Stomach (tissue), 19 donors: ENCODE measurements at places on chromosomes 4 and X. TPM values are rescaled to one million over a fixed set of nuclear protein-coding genes. Genes with fewer than 3 reads are reported as not detected.

- H3K4me3 ChIP-seq: no peak overlapping the region
- H3K27ac ChIP-seq: no peak overlapping the region
- H3K27me3 ChIP-seq: no peaks in the 10 kb centered on the region
- no peaks in the 10 kb centered on the region for H3K36me3 ChIP-seq
Measured at GRCh38 chr4:107712236-107712635, 7.8 kb downstream of the PAPSS1 start.

DNA sequence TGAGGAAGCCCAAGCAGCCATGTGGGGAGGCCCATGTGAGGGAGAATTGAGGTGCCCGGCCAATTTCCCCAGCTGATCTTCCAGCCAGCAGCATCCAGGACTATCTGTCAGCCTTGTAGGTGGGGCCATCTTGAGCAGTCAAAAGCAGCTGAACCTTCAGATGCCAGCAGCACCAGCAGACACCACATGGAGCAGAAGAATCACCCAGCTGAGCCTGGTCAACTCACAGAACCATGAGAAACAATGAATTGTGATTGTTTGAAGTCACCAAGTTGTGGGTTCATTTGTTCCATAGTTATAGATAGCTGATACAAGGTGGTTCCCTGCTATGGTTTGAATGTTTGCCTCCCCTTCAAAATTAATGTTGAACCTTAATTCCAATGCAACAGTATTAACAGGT, 85.1 kb upstream of the ATP6AP2 start:
- H3K27me3 ChIP-seq: no peaks in the 10 kb centered on the region
- H3K4me1 ChIP-seq: no peaks in the 10 kb centered on the region
- DNase-seq: no peak

DNA sequence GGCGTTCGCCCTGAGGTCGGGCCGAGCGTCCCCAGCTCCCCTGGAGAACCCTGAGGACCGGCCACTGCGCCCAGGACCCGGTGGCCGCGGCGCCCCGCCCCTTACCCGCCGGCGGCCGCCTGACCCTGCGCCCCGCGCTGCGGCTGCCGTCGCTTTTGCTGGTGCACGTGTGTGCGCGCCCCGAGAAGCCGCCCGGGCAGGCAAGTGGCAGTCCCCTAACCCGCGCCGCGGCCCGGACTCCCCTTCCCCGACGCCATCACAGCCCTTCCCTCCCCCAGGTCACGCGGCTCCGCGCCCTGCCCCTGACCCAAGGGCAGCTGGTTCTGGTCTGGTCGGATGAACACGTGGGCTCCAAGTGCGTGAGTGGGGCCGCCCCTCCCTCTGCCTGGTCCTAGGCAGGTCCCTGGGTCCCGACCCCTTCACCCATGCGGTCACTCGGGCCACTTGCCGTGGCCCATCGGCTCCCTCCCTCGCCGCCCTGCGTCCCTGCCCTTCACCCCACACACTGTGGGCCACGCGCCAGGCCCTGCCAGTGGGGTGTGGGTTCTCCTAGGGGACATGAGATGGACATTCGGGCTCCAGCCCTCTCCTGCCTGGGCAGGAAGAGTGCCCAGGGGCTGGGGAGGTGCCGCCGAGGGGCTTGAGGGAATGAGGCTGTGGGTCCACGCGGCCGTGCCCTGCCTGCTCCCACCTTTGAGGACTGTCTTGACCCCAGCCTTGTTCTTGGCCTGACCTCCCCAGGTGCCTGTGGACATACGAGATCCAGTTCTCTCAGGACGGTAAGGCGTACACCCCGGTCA, 8.0 kb upstream of the FGFRL1 start:
- no peaks in the 10 kb centered on the region for H3K36me3 ChIP-seq

GRCh38 chr4:52638717-52639116, 20.4 kb downstream of the USP46 start:
- H3K27me3 ChIP-seq: no peaks in the 10 kb centered on the region
- H3K4me3 ChIP-seq: no peak overlapping the region
- H3K27ac ChIP-seq: no peak overlapping the region
- no peaks in the 10 kb centered on the region for H3K36me3 ChIP-seq

Gene SYTL5
- total RNA-seq: 7.4 TPM
